ENCODE measurements at places on chromosomes 1 and 21. TPM values are rescaled to one million over a fixed set of nuclear protein-coding genes. Genes with fewer than 3 reads are reported as not detected.

GRCh38 chr1:29924017-29924431 is 687.7 kb downstream of the PTPRU start:
- H3K27ac ChIP-seq, result no peak overlapping the region
- H3K36me3 ChIP-seq, result no peaks in the 10 kb centered on the region
- no peak for DNase-seq
- H3K4me1 ChIP-seq, result no peaks in the 10 kb centered on the region

DNA sequence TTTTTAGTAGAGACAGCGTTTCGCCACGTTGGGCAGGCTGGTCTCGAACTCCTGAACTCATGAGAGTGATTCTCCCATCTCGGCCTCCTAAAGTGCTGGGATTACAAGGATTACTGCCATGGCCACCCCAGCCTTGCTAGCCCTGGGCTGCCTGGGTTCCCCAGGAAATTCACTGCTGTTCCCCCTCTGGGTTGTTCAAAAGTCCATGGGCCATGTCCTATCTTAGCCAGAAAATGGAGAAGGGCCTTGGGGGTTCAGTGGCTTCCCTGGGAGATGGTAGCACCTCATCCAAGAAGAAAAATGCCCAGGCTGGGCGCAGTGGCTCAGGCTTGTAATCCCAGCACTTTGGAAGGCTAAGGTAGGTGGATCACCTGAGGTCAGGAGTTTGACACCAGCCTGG is 20.9 kb downstream of the SLC26A9 start:
- no peak overlapping the region for H3K27ac ChIP-seq
- H3K4me1 ChIP-seq, result no peaks in the 10 kb centered on the region
- H3K36me3 ChIP-seq, result no peaks in the 10 kb centered on the region
- no peaks in the 10 kb centered on the region for H3K27me3 ChIP-seq
- DNase-seq, result no peak

DNA sequence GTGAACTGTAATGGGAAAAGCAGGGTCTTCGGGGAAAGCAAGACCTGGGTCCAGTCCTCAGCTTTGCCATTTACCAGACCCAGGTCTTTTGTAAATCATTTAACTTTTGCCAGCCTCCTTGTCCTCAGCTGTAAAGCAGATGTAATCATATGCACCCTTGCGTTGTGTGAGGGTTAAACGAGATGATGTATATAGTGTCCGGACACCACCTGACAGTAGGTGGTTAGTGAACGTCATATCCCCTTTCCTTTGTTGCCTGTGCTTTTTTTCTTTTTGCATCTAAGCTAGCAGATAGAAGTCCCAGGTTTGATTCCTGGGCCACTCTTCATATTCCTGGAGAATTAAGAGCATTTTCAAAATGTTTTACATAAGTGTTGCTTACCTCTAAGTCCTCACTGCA is 28.5 kb downstream of the IL12RB2 start:
- no peak for DNase-seq
- H3K36me3 ChIP-seq, result no peaks in the 10 kb centered on the region
- peaks cover 17% of the 10 kb centered on the region for H3K4me1 ChIP-seq
- H3K27ac ChIP-seq, result no peak overlapping the region
- H3K27me3 ChIP-seq, result no peaks in the 10 kb centered on the region
- H3K4me3 ChIP-seq, result peak overlapping the region; percentile 20

DNA sequence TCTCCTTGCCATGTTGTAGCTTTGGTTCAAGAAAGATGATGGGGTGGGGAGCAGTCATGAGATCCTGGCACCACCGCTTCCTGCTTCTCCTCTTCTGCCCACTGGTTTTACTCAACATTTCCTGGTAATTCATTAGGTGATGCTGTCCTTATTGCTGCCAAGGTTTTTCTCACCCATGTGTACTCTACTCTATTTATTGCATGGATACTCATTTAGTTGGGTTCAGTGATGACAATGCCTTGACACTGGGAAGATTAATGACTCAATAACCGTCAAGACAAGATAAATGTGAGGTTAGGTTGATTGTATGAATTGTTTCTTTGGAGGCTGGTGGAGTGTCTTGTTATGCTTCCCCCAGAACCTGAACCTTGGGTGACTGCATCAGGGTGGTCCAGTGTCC is 484.2 kb downstream of the SIPA1L2 start:
- H3K27ac ChIP-seq, result no peak overlapping the region
- H3K4me1 ChIP-seq, result no peaks in the 10 kb centered on the region
- H3K36me3 ChIP-seq, result no peaks in the 10 kb centered on the region
- no peaks in the 10 kb centered on the region for H3K27me3 ChIP-seq

- no peak for DNase-seq
- no peaks in the 10 kb centered on the region for H3K4me1 ChIP-seq
- no peaks in the 10 kb centered on the region for H3K36me3 ChIP-seq
- no peaks in the 10 kb centered on the region for H3K27me3 ChIP-seq
Measured at GRCh38 chr1:167871331-167871730, 42.6 kb downstream of the ADCY10 start.

IVL gene
- not detected for polyA plus RNA-seq

SH3BP5L gene
- 7.3 TPM for polyA plus RNA-seq
